ENCODE measurements at places on chromosomes 2 and 18. TPM values are rescaled to one million over a fixed set of nuclear protein-coding genes. Genes with fewer than 3 reads are reported as not detected.

- no peak for DNase-seq
These were observed 7.6 kb downstream of the FSIP2 start for GRCh38 chr2:185745864-185746859.

DNA sequence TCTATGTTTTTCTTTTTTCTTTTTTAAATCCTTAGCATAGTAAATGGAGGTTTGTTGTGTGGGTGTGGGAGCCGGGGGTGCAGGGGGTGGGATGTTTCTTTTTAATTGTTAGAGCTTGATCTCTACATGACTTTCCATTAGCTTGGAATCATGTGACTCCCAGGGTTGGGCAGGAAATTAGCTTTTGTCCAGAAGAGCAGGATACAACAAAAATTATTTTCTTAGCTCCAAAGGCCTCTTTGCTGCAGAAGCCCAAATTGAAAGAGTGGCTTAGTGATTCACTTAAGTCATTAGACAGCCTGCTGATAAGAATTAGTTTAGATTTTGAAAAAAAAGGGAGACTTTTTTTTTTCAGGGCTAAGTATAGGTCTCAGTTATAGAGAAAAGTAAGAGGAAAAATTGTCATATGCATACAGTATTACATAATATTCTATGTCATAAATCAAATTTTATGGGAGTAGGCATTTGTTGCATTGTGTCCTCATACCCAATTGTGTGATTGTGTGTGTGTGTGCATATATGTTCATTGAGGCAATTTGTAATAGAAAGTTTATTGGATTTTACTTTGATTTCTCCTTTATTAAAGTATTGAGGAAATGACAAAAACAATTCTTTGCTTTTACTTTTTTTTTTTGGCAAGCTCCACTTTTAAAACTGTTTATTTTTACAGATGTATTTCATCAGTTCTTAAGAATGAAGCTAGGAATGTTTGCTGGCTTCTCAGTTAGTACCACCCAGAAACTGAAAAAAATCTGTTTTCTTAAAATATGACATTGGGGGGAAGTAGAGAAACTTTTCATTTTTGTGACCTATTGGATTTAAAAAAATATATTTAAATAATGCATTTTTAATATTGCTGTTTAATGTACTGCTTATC is 47.4 kb downstream of the TSPYL6 start:
- no peak for DNase-seq

DNA sequence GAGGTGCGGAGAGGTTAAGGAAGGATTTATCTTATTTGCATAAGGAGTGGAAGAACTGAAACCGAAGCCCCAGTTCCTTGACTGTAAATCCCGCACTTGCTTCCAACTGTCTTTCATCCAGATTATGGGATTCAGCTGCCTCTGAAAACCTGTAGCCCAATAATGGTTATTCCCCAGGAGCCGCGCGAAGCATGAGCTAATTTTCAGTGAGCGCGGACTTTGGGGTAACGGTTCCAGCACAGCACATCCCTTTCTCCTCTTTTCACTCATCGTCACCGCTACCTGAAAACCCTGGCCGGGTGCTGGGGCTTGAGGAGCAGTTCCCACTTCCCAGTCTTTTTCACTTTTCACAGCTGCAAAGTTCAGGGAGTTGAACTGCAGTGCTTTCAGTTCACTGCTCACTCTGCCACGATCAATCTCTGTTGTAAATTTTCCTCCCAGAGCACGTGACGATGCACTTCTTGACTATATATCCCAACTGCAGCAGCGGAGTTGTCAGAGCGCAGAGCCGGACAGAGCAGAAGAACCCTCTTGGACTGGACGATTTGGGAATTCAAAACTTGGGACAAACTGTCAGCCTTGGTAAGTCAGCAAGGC is at the start of gene KCNE4:
KCNE4 (plus strand) TSS at position 498 of the 597 bp plus-strand sequence. CDS start 641 bp downstream, outside the sequence.
- DNase-seq, result no peak

DNA sequence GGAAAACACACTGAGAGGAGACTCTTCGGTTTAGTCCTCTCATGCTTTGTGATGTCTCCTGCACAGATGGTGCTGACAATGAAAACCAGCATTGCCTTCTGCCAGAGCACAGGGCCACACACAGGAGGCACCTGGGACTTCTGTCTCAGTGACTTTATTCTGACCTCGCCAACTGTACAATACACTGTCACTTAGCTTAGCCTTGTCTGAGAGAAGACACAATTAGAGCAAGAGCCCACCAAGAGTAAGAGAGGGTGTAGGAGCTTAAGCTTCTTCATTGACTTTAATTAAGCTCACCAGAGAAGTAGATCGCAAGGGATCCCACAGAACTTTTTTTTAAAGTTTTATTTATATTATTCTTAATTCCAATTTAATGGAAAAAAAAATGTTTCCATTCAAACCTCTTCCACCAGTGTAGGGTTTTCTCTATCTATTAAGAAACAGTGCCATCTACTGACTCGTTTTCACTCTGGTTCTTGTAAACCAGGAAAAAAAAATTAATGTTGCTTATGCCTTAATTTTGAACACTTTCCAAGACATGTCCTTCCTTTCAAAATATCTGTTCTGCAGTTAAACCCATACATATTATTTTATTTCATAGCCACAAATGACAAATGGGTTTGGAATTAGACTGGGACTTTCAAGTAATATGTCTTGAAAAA is 42.4 kb upstream of the DDX18 start:
- DNase-seq, result peak; percentile 26

DNA sequence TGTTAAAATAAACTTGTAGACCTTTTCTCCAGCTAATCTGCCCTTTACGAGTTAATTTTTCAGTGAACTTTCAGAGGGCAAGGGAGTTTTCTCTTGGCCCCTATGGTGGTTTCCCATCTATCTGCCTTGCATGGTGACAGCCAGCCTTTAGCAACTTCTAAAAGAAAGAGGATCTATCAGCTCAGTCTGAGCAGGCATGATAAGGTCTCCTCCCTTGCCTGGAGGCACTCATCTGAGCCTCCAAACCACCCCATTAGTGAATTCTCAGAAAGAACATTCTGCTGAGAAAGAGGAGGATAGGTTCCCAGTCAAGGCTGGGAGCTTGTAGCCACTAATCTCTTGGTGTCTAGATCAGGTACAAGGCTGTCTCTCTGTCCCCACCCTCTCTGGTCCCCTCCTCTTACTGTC is 10.7 kb upstream of the GYPC start:
- no peak for DNase-seq

GRCh38 chr2:88671786-88672427 is 19.6 kb upstream of the RPIA start:
- peak; percentile 61 for DNase-seq

- DNase-seq, result no peak
These were observed 24.3 kb upstream of the PSMD14 start for GRCh38 chr2:161283926-161284325.

GRCh38 chr2:128345436-128346165 is 26.9 kb upstream of the HS6ST1 start:
- no peak for DNase-seq

GRCh38 chr2:20381457-20381856 is 30.8 kb upstream of the PUM2 start:
- peak; percentile 13 for DNase-seq

- no peak for DNase-seq
These were observed 51.1 kb downstream of the CTIF start for GRCh38 chr18:48589797-48590519.

GRCh38 chr2:3403587-3404334 is 24.3 kb downstream of the TRAPPC12 start:
- DNase-seq, result no peak

DNA sequence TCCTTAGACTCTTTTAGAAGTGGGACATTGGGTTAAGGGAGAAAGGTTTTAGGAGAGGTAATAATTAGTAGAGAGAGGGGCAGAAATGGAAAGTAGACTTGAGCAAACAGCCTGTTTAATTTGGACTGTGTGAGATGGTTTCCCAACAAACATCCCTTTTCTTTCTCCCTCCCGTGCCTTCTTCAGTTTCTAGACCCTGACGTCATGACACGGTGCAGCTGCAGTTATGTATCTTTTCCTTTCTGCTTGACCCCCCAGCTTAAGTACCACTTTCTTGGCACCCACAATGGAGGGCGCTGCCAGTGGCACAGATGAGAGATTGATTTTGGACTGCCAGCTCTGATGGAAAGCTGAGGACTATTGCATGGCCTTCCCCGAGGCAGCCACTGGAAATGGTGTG is 86.9 kb upstream of the FAM136A start:
- no peak for DNase-seq

DNA sequence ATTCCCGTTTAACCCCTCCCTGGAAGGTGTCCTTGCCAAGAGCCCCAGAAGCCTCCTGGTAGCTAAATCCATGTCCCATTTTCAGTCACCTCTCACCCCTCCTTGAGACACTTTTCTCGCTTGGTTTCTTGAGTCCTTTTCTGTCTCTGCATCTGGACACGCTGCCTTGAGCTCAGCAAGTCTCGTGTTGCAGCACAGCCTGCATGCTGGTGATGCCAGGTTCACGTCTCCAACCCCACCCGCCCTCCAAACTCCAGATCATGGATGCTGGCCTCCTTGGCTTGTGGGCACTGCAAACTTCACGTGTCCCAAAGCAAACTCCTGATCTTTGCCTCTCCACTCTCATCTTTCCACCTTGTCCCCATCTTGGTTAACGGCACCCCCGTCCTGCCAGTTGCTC is 39.3 kb downstream of the CENPO start:
- DNase-seq, result no peak

DNA sequence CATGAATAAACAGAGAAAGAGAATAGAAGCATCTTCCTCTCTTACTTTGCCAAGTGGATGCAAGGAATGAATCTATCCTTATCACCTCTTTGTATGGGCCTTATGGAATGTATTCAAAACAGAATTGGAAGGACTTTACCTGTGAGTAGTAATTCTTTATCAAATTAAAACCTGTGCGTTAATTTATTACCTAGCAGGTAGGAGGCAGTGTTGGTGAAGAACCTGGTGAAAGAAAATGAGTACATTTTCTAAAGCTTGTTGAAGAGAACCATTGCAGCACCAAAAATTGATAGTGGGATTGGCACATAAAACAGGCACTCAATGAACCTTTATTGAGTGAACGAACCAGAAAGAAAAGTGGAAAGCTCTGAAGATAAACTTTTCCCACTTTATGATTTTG is 1302.1 kb upstream of the CELF4 start:
- no peak for DNase-seq

GRCh38 chr2:203928849-203929248 is 7.7 kb upstream of the ICOS start:
- DNase-seq, result no peak

DNA sequence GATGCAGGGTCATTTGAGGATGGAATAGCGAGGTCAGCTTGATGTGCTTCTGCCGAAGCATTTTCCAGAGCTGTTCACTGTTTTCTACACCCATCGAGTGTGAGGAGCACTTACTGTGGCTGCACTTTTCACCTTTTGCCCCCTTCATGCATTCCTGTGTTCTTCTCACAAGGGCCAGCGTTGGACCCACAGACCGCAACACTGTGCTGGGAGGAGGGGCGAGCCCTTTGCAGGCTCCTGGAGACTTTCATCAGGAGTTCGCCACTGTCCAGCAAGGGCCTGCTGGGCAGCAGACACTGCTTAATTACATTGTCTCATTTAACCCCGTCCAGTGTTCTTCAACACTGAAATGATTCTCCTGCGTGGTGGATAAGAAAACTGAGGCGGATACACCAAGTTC is 29.9 kb downstream of the CYP26B1 start:
- no peak for DNase-seq

GRCh38 chr18:63774511-63774910 is 707 bp upstream of the SERPINB7 start:
- DNase-seq, result no peak

- no peak for DNase-seq
These were observed 125.4 kb downstream of the RGPD3 start for GRCh38 chr2:106342831-106343251.

DNA sequence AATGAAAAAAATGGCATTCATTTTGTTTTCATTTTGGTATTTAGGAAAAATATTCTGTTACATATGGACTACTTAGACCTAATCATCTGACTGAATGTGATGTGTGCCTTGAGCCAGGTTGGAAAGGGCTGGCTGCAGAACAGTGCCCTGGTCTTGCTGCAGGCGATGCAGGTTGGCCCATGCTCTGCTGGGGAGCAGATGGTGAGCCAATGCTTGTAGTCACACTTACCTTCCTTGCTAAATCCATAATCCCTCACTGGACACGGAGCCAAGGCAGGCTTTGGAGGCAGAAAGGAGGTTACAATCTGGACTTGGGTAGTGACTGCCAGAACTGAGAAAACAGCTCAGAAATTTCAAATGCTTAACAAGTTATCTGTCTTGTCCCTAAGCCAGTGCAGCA is 228.7 kb downstream of the ARHGAP15 start:
- no peak for DNase-seq

DNA sequence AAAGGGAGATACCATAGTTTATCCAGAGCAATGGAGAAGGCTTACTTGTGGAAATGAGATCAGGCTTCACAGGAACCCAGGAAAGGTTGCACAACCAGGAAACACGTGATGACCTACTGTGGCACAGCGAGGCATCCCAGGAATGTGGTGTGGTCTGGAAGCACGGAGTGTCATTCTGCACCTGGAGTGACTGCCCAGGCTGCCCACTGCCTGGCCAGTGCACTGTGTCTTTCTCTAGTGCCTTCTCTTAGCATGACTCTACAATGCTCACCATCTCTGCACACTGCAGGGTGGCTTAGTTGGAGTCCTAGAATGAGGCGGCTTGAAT is 48.9 kb downstream of the CHST9 start:
- DNase-seq, result peak; percentile 76

DNA sequence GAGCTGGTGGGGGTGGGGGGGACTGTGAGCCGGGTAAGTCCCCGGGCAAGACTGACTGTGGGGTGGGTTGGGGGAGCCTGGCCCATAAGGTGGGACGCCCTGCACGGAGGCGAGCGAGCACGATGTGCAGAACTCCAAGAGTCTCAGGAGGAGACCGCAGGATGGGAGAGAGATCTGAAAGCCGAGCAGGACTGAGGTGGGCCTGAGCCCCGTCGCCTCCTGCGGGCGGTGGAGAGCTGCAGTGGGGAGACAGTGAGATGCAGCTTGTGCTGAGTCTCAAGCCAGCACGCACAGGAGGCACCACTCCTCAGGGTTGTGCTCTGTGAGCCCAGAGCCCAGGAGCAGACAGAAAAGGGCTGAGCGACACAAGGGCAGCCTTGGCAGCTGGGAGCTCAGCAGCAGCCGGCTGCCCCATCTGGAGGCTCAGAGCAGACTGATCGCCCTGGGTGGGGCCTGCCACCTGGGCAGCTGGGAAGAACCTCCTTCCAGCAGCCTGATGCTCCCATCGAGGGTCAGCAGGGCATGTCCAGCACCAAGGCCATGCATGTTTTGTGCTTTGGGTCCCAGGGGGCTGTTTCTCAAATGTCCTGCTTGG is 15.9 kb downstream of the ARHGEF4 start:
- no peak for DNase-seq

The EIF2B4 gene
- total RNA-seq, result 23.5 TPM

The OSBPL1A gene
- total RNA-seq, result 52.2 TPM

The DLGAP1 gene
- not detected for total RNA-seq

The C2orf66 gene
- total RNA-seq, result not detected

The FNDC4 gene
- 9.0 TPM for total RNA-seq

The LIMS3 gene
- total RNA-seq, result 0.23 TPM

The CYP27A1 gene
- not detected for total RNA-seq

The PPP4R1 gene
- 51.0 TPM for total RNA-seq

The TMEM17 gene
- total RNA-seq, result 5.8 TPM

The SPATA3 gene
- not detected for total RNA-seq

The CRYBA2 gene
- total RNA-seq, result not detected

The PLEKHM3 gene
- 3.4 TPM for total RNA-seq

The REG3A gene
- total RNA-seq, result not detected

The CXCR2 gene
- not detected for total RNA-seq

The SLC40A1 gene
- total RNA-seq, result 7.9 TPM

The MATN3 gene
- total RNA-seq, result 3.6 TPM

The INHA gene
- total RNA-seq, result not detected
